Pancreas (tissue), 10 donors: ENCODE measurements at places on chromosomes 16 and 17.

DNA sequence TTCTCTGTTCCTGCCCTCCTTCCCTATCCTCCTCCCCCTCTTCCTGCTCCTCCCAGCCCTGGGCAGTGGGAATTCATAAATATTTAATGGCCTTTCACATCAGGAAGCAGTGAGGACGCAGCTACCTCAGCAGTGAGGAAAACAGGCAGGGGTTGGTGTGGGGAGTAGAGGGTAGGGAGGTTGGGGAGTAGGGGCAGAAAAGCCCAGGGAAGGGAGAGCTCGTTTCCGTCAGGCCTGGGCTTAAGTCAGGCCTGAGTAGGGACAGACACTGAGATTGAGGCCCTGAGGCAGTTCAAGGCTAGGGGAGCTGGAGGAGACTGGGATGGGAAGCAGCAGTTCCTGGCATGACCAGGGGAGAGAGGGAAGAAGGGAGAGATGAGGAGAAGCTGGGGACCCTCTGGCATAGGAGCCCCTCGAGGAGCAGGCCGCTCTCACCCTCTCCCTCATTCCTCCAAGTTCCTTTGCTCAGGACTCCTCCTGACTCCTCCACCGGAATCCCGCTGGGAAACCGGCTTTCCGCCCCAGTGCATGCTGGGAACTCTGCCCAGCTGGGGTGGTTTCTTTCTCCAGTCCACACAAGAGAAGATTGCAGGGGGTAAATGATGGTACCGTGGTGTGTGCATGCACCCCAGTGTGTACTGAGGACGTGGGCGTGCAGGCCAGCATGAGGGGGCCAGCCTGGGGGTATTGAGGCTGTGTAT lies 6.2 kb downstream of the SAMD14 start:
- H3K27me3 ChIP-seq = no peaks in the 10 kb centered on the region
- H3K4me3 ChIP-seq = no peak overlapping the region
- no peaks in the 10 kb centered on the region for H3K36me3 ChIP-seq
- no peak for DNase-seq
- H3K4me1 ChIP-seq = no peaks in the 10 kb centered on the region
- H3K27ac ChIP-seq = no peak overlapping the region

DNA sequence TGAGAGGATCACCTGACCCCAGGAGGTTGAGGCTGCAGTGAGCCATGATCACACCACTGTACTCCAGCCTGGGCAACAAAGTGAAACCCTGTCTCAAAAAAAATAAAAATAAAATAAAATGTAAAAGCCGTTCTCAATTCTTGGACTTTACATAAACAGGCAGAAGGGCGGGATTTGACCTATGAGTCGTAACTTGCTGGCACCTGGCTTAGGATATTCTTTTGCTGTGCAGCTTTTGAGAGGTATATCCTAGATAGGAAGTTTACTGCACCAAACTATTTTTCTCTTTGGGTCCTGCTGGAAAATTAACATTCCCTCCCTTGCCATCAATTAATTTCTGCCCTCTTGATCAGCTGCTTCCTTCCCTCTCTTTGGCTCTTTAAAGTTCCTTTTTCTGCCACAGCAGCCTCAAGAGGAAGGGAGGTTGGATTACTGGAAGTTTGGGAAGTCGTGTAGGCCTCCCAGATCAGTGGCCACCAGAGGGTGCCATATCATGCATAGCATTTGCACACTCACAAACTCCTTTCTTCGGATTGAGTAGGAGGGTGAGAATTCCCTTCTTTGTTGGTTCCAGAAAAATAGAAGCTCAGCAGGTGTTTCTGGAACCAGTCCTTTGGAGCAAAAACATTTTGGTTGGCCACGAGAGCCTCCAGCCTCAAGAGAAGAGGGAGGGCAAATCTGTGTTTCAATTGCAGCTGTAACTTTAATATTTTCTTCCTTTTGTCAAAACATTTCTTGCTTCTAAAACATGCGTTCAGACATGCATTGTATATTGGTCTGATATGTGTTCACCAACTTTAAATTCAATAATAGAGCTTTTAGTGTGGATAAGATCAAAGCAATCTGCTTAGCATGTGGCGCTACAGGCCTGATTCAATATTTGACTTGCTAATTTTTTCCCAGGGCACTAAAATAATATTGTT lies 147.3 kb downstream of the CCDC182 start:
- H3K4me1 ChIP-seq = peaks cover 12% of the 10 kb centered on the region
- no peak overlapping the region for H3K4me3 ChIP-seq
- no peaks in the 10 kb centered on the region for H3K27me3 ChIP-seq
- H3K27ac ChIP-seq = peak overlapping the region; percentile 18
- peak; percentile 62 for DNase-seq
- no peaks in the 10 kb centered on the region for H3K36me3 ChIP-seq

- no peaks in the 10 kb centered on the region for H3K36me3 ChIP-seq
- no peak for DNase-seq
- no peaks in the 10 kb centered on the region for H3K27me3 ChIP-seq
- no peak overlapping the region for H3K27ac ChIP-seq
- no peak overlapping the region for H3K4me3 ChIP-seq
Measured at GRCh38 chr16:25823891-25824290, 132.1 kb downstream of the HS3ST4 start.

DNA sequence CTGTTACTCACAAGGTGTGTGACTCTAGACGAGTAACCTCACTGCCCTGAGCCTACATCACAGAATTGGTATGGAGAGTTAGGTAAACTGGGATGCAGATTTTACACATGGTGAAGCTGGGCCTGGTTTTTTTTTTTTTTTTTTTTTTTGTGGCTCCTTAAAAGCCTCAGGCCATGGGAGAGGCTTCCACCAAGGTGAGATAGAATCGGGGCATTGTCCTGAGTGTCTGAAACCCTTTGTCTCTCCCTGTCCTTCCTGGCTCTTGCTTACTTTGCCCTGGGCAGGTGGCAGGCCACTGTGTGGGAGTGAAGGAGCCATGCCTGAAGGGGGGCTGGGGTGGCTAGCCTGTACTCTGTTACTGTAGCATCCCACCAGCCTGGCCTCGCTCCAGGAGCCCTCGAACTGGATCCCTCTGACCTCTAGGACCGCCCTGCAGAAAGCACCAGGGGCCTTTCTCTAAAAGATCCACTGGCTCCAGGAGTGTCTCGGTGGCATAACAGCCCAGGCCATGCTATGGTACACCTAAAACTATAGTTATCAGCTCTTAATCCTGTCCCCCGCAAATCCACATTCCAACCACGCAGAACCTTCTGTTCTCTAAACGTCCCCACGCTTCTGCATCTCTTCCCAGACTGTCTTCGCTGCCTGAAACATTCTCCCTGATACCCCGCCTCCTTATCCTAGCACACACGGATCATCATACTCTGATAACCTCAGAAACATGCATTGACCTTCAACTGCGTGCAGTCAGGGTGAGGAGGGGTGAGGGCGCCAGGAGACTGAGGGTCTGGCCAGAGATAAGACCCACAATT lies 1.7 kb upstream of the SLC13A2 start:
- no peak overlapping the region for H3K4me3 ChIP-seq
- DNase-seq = no peak
- no peaks in the 10 kb centered on the region for H3K36me3 ChIP-seq
- H3K27me3 ChIP-seq = no peaks in the 10 kb centered on the region
- H3K4me1 ChIP-seq = no peaks in the 10 kb centered on the region

GRCh38 chr16:46748775-46749705 lies 896 bp upstream of the MYLK3 start:
- no peak overlapping the region for H3K27ac ChIP-seq
- H3K4me1 ChIP-seq = no peaks in the 10 kb centered on the region
- H3K4me3 ChIP-seq = no peak overlapping the region
- H3K27me3 ChIP-seq = peaks cover 4% of the 10 kb centered on the region
- DNase-seq = no peak
- no peaks in the 10 kb centered on the region for H3K36me3 ChIP-seq
